Suppressor macrophage (primary cell): ENCODE measurements at places on chromosomes 2 and 18.

- no peak for DNase-seq
These were observed 44.4 kb upstream of the LRRTM1 start for GRCh38 chr2:80348953-80349352.

- no peak for DNase-seq
These were observed 43.8 kb downstream of the CYBRD1 start for GRCh38 chr2:171566057-171566456.

- no peak for DNase-seq
These were observed 155.8 kb downstream of the PTPRM start for GRCh38 chr18:7722955-7723354.

GRCh38 chr2:149221898-149222297, 108.5 kb upstream of the LYPD6 start:
- no peak for DNase-seq

GRCh38 chr2:240214790-240215675, 74.6 kb upstream of the OTOS start:
- DNase-seq: no peak

GRCh38 chr18:77056344-77057005, 76.1 kb downstream of the MBP start:
- DNase-seq: peak; percentile 82

GRCh38 chr2:224944707-224945547, 97.3 kb downstream of the DOCK10 start:
- DNase-seq: peak; percentile 58

DNA sequence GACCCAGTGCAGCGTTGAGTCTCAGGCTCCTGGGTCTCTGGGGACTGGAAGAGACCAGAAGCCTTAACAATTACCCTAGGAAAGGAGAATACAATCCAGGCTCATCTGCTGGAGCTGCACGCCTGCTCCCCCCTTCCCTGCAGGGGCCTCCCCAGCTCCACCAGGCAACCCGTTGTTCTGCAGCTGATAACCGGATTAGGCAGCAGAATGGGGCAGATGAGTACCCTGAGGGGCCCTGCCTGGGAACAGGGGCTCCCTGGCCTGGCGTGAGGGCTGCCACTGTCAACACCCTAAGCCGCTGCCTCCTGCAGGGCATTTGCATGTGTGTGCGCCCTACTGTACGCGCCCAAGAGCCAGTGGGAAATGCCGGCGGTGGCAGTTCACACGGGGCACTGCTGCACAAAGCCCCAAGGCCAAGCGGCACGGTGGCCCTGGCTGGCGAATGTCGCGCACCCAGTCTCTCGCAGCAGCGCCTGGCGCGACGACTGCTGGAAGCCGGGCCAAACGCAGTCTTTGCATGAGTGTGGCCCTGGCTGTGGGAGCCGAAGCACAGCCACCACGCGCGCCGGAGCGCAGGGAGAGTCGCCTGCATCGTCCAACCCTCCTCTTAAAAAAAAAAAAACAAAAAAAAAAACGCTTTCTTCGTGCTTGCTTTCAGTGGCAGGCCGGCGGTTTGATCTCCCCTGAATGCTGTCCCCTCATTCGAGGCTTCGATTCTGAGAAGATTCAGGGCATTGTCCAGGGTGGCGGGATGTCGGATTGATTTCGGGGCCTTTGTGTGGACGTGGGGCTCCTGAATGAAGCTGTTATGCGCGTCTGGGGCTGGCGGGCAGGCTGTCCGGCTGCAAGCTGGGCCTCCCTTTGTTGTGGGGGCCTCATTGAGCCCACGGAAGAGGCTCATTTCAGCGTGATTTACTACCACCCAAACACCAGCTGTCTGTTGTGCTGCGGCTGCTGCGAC, 63.8 kb downstream of the SETBP1 start:
- no peak for DNase-seq

DNA sequence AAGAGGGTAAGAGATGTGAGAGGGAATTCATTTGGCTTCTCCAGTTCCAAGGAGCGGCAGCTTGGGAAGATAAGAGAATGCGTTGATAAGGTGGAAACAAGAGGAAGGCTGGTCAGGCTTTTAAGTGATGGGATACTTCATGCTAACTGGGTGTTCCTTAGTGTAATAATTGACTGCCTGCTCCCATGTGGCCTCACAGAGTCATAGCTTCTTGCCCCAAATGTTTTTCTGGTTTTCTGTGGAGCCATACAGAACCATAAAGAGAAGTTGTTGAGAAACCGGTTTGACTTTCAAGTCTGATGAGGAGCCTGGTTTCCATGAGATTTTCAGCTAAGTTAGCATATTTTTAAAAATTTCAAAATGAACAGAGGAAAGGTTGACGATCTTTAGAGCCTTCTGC, 97.5 kb upstream of the ZFP36L2 start:
- no peak for DNase-seq

- no peak for DNase-seq
These were observed 246.6 kb downstream of the LRRTM1 start for GRCh38 chr2:80057956-80058355.

DNA sequence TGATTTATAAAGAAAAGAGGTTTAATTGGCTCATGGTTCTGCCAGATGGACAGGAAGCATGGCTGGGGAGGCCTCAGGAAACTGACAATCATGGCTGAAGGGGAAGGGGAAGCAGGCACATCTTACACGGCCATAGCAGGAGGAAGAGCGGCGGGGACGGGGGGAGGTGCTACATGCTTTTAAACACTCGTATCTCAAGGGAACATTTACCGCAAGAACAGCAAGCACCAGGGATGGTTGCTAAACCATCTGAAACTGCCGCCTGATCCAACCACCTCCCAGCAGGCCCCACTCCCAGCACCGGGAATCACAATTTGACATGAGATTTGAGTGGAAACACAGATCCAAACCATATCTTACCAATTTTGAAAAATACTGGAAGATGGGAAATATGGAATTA, 362.8 kb downstream of the FBXO15 start:
- DNase-seq: no peak

DNA sequence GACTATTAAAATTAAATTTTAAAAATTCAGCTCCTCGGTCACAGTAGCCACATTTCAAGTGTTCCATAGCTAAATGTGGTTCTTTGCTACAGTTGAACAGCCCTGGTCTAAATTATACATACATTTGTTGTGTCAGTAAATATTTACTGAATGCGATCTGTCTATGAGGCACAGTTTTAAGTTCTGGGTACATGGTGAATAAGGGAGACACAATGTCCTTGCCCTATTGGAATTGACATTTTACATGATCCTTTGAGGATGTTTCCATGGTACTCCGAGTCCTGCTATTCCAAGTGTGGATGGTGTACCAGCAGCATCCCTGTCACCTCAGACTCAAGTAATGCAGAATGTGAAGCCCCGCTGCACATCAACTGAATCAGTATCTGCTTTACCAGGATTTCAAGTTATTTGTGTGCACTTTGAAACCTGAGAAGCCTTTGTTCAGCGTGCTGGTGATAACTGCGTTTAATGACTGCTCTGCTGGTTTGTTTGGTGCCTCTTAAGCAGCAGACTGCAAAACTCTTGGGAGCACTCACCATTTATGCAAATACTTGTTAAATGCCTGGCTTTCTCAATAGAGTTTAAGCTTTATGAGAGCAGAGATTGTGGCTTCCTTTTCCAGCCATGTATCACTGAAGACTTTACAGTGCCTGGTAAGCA, 1.5 kb downstream of the GALNT1 start:
- DNase-seq: no peak

DNA sequence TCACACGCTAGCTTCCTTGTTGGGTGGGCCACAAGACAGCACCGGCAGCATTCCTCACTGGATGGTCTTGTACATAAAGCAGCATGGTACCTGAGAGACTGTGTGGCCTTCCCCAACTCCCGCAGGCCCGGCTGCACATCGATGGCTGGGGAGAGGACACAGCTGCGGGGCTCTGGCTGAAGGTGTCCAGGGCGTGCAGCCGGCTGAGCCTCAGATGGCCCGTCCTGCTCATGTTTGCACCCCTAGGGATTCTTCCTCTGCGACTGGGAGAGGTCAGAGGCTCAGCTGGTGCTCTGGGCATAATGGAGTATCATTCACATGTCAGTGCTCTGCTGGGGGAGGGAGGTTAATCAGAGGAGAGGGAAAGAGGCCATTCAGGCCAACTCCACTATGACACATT, 207.9 kb downstream of the SEPTIN10 start:
- no peak for DNase-seq

DNA sequence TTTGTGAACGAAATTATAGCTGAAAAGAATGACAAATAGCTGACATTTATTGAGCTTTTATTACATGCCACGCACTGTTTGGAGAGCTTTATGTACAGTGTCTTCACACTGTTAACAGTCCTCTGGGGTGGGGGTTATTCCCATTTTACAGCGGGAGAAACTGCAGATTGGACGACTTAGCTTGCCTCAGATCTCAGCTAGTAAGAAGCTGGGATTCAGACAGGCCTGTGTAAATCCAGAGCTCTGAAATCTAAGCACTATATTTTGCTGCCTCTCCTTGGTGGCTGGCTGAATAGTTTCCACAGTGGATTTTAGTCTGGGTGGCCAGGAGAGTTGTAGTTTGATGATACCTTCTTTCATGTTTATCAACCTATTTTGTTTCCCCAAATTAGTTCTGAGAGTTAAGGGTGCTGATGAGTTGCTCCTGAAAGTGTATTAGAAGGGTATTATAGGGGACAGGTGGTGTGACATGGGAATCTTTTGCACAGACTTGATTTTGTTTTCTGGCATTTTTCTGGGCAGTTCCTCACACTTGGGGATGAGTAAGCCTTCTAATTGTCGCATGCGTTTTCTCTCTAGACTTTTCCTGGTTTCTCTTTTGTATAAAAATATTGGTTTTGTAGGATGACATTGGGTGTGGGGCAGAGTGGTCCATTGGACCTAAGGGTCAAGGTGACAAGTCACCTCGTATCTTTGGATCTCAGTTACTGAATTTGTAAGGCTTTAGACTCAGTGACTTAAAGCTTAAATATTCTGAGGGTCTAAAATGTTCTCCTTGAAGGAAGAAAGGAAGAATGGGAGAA, 1.5 kb downstream of the ACSL3 start:
- DNase-seq: peak; percentile 24

- DNase-seq: no peak
These were observed 677.1 kb downstream of the ZEB2 start for GRCh38 chr2:143842836-143843235.

GRCh38 chr2:158317642-158318041, 138.9 kb downstream of the CCDC148 start:
- no peak for DNase-seq

GRCh38 chr18:58687871-58688308, 16.6 kb downstream of the MALT1 start:
- DNase-seq: peak; percentile 36

- DNase-seq: no peak
These were observed 8.5 kb upstream of the THNSL2 start for GRCh38 chr2:88161446-88162244.

GRCh38 chr2:168926621-168927386, 25.7 kb downstream of the G6PC2 start:
- no peak for DNase-seq

GRCh38 chr2:39540414-39540813, 103.3 kb upstream of the MAP4K3 start:
- DNase-seq: no peak

DNA sequence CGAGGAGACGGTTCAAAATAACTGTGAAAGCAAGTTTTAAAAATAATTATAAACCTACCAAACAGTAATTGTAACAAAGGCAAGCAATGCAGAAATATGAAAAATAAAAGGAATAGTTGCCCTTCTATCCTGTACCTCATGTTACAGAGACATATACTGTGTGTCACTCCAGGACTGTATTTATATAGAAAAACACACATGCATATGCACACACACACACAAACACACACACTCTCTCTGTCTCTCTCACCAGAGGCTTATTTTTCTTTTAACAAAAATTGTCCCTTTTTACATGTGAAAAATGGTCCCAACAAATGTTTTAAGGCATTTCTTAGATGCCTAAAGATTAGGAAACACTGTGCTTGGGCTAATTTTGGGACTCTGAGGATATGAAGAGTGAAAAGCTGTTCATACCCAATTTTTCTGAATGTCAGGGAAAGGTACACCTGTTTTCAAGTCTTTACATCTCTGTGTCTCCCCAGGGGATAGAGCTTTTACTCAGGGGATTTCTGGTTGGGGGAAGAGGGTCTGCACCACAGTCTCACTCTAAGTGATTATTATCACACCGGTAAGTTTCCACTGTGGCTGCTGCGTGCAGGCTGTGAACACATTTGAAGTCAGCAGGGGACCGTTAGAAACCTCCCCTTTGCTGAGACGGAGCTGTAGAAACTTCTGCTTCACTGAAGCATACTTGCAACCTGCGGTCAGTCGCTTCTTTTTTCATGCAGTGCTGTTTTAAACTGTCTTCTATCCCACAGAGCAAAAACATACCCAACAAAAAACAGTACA, 51.4 kb upstream of the SPAG16 start:
- DNase-seq: no peak

DNA sequence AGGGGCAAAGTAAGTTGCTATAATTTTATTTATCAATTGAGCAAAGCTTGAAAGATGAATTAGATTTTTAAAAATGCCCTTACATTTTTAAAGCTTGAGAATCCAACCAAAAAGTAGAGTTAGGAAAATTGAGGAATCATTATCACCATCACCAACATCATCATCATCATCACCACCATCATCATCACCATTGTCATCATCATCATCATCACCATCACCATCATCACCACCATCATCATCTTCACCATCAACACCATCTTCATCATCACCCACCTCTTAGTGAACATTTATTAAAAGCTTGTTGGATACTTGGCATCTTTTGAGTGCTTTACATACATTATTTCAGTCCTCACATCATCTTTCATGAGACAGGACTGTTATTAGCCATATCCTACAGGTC, 504.4 kb upstream of the TNP1 start:
- DNase-seq: no peak

GRCh38 chr2:85777441-85777861, 23.7 kb downstream of the ATOH8 start:
- DNase-seq: no peak

- no peak for DNase-seq
These were observed 1190.2 kb upstream of the NRXN1 start for GRCh38 chr2:52222128-52222527.

DNA sequence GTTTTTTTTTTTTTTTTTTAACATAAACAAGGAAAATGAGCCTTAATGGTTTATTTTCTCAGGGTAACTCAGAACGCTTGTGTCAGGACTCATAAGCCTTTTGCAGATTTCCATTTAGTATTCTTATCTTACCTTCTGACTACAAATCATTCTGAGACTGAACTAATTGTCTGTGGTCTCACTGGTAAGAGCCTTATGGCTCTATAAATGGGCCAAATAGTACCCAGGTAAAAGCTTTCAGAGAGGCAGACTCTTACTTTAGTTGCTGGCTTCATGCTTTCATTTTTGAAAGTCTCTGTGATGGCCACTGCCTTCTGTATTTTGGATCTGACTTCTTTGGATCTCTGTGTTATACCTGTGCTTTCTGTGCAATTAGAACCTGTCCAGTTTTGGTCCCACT, 403.4 kb downstream of the RIT2 start:
- no peak for DNase-seq
